ENCODE measurements at places on chromosomes 3 and 15.

- peak; percentile 39 for DNase-seq
These were observed 35.4 kb downstream of the ACP3 start for GRCh38 chr3:132352556-132353143.

DNA sequence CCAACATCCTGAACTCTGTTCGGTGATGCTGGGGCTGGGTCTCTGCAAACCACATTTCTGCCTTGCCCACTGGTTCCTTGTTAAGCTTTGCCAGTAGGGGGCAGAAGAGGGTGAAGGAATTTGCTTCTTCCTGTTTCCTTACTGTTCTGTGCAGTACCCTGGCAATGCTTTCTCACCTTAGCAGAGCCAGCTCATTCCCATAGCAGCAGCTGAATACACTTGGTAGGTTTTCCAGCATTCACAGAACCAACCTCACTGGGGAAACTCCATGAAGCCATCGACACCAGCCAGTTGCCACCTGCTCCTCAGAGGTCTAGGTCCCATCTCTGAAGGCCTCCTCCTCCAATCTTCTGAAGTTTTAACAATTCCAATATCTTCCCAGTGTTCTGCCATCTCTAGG lies 308.4 kb downstream of the PDCD6IP start:
- peak; percentile 44 for DNase-seq

GRCh38 chr3:51966922-51967383 lies 301 bp downstream of the PCBP4 start:
- no peak for DNase-seq

DNA sequence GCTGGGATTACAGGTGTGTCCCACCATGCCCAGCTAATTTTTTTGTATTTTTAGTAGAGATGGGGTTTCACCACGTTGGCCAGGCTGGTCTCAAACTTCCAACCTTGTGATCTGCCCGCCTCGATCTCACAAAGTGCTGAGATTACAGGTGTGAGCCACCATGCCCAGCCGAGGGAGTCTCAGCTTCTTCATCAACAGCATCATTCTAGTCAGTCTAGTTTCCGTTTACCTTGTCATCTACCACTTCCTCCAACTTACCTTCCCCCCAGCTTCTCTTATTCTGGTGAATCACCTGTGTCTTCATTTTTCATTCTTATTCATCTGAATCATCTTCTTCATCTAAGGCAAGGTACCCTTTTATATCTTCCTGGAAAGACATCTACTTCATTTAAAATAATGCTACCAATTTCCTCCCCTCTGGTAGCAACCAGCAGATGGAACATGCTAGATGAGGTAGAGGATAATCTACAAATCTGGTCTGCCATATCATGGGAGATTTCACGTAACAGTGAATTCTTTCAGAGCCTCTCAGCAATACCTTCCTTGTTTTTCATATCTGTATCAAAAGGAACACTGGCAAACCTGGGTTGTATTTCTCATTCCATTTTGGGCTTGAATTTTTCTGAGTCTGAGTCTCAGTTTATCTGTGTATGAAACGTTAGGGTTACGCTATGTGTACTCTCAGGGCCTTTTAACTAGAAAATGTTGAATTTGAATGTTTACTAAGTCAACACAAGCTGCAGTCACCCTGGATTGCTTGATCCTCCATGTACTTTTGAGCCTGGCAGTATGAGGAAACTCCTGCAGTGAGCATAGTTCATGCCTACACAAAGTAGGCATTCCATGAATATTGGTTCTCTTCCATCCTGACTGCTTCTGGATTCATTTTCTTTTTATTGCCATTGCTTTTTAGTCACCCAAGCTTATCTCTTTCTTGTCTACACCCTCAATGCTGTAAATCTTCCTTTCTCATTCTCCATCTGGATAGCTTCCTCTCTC lies 16.8 kb downstream of the LPP start:
- DNase-seq = no peak

DNA sequence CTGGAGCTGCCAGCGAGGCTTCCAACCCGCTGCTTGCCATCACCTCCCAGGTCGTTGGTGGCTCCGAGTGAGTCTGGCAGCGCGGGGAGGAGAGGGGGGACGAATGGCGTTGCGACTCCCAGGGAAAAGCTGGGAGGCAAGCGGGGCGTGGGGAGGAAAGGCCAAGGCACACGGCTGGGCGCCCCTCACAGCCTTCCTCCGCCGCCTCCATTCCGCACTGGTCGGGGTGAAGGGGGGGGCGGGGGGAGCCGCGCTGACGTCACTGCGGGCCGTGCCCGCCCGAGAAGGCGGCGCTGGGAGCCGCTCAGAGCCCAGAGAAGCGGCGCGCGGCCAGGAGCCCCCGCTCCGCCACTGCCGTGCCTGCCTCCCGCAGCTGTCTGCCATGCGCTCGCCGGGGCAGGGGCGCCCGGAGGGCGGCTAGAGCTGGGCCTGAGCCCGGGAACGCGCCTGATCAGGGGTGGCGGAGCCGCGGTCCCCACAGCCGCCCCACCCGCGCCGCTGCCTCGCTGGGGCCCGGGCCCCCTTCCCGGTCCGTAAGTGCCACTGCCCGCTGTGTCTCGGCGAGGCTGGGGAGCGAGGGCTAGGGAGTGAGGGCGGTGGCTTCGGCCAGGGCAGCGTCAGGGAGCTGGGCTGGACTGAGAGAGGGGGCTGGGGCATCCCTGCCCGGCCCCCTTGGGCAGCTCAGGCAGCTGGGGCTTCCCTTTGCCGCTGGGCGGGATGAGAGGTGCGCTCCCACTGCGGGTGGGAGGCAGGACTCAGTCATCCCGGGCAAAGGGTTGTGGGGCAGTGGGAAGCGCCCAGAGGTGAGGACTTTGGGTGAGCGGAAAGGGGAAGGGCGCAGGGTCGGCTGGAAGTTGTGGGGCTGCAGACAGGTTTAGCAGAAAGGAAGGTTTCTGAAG lies 27.8 kb upstream of the POLG start:
- DNase-seq = no peak
